A549 treated with Hydrocortisone at 1 μM for 4 hours (cell line): ENCODE measurements at places on chromosomes 6 and 20. TPM values are rescaled to one million over a fixed set of nuclear protein-coding genes. Genes with fewer than 3 reads are reported as not detected.

The AKAP12 gene
- total RNA-seq = 117 to 218 TPM (median 159 TPM) in 5 replicates

The MYCT1 gene
- 0.02 to 0.07 TPM in 2 of 5 replicates, not detected in the others for total RNA-seq

The THBD gene
- 94.1 to 131 TPM (median 126 TPM) in 5 replicates for total RNA-seq

The SLC17A1 gene
- total RNA-seq = not detected in 5 replicates

The PRND gene
- not detected in 5 replicates for total RNA-seq

The VNN1 gene
- total RNA-seq = 0.03 to 0.15 TPM (median 0.06 TPM) in 5 replicates

The CLPSL1 gene
- not detected in 5 replicates for total RNA-seq

The SLC24A3 gene
- total RNA-seq = 0.03 to 0.05 TPM (median 0.03 TPM) in 3 of 5 replicates, not detected in the others

The FAM217A gene
- total RNA-seq = not detected in 5 replicates
